Stimulated activated CD8-positive, alpha-beta memory T cell treated with anti-CD3 and anti-CD28 coated beads, Interleukin-2, amount 100 ng/mL, for 1 hour (primary cell): ENCODE measurements at places on chromosomes 2 and 18.

GRCh38 chr18:21134895-21135294 is 23.3 kb upstream of the ROCK1 start:
- DNase-seq, result no peak

DNA sequence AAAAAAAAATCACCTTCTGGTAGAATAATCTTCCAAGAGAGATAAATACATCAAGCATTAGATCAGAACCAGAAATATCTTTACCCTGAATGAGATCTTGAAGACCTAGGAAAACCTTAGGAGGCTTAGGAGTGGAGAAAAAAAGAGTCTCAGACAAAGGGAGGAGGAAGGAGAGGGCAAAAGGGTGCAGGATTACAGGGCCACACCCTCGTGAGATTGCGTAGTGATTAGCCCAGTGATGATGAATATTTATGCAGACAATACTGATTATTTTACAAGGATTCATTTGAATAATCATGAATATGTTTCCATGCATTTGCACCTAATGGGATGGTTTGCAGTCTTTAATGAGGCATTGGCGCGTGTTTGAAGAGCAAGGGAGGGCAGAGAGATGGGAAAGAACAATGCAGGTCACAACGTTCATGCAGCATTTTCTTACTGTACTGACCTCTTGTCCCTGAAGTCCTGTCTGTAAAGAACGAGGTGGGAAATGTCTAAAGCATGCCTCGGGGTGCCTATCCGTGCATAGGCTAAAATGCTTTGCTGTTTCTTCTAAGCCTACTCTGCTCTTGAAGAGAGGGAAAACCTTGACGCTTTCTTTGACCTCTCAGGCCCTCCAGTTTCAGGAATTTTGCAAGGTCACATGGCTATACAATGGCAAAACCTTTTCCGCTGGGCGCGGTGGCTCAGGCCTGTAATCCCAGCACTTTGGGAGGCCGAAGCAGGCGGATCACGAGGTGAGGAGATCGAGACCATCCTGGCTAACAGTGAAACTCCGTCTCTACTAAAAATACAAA is 18.6 kb upstream of the ZNF532 start:
- DNase-seq, result no peak

- DNase-seq, result no peak
Observed at GRCh38 chr2:236352761-236353593, 88.8 kb upstream of the ASB18 start.

GRCh38 chr18:68778280-68778886 is 19.5 kb upstream of the CCDC102B start:
- no peak for DNase-seq

GRCh38 chr2:27356056-27356381 is 545 bp downstream of the GTF3C2 start:
- DNase-seq, result no peak

GRCh38 chr2:100606726-100607343 is 44.0 kb downstream of the PDCL3 start:
- no peak for DNase-seq
